ENCODE measurements at places on chromosomes 13 and 19.

DNA sequence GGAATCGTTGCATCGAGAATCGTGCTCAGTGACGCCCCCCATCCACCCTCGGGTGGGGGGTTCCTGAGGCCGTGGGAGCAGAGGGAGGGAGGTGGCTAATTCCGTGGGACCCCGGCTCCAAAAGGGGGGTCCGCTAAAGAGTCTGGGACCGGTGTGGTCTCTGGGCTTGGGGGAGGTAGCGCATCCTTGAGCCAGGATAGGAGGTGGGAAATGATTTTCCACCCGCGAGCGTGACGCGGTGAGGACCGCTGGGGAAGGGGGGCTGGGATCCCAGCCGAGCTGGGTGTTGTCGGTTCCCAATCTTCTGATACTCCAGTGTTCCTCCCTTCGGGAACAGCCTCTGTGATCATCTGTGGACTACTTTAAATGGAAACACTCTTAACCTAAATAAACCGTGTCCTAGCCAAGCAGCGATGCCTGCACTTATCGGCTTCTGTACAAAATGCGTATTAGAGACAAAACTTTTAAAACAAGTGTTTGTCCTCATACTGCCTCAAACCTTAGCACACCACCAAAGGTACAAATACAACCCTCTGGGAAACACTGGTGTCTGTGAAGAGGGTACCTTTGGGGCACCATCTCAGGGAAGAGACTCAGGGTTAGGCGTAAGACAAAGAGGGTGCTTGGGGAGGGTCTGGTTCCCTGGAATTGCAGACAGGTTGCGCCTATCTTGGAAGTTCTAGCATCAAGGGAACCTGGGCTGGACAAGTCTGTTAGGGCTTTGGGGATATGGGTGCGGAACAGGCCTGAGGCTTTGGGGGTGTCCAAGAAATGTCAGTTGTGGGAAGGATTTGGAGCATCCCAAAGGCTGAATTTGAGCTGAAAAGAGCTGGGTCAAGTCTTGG lies 16.0 kb downstream of the KCNC3 start:
- DNase-seq: no peak

DNA sequence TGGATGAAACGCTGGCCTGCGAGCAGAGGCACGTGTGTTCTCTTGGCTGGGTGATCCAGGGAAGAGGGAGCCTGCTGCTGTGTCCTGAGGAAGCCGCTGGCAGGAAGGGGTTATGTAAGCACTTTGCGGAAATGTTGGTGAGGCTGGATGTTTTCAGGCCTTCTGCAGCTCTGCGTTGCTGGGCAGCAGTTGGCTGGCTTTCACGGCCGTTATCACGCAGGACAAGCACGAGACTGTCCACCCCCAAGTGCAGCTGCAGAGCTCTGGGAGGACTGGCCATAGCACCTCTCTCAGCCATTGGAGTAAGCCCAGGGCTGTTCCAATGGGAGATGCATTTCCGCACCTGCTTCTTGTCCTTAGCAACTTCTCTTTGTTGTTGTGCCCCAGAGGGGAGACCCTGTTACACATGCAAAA lies 146.9 kb upstream of the SOX21 start:
- DNase-seq: no peak

GRCh38 chr13:98022210-98022609 lies 68.7 kb downstream of the IPO5 start:
- no peak for DNase-seq

- DNase-seq: no peak
Measured at GRCh38 chr19:4453232-4454179, 4.1 kb downstream of the UBXN6 start.

DNA sequence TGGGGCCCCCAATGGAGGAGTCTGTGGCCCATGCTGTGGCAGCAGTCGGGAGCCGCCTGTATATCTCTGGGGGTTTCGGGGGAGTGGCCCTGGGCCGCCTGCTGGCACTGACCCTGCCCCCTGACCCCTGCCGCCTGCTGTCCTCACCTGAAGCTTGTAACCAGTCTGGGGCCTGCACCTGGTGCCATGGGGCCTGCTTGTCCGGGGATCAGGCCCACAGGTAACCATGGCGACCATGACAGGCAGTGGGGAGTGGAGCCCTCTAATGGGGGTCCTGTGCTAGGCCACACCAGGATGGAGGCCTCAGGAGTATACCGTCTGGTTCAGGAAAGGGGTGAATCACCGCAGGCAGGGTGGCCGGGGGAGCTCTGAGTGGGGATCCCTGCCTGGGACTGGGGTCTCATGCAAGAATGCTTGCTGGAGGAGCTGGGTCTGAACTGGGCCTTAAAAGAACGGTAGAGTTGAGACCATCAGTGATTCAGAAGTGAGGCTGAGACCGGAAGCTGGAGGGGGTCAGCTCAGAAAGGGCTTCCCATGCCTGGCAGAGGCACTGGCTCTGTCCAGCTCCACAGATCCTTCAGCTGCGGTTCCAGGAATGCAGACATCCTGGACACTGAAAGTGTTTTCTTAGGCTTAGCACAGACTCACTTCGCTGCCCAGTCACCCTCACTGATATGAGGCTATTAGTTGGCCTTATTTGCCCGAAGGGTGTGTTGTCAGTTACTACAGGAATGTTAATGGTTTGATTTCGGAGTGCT lies 29.1 kb downstream of the CNFN start:
- DNase-seq: no peak

DNA sequence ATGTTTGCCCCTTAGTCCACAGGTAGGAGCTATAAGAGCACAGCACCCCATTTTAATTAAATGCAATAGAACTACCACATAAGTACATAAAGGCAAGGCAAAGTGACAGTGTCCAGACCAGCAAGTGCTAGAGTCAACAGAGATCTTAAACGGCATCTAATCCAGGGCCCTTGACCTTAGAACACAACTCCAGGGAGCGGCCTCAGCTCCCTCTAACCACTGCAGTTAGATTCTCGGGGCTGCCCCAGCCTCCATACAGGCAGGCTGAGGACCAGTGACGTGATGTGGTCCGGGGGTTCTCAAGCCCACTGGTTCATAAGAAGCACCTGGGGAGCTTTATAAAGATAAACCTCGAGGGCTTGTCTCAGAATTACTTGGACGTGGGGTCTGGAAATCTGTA lies 10.0 kb upstream of the ATP12A start:
- DNase-seq: no peak

- DNase-seq: no peak
Measured at GRCh38 chr19:35845215-35846037, 6.9 kb downstream of the NPHS1 start.

- DNase-seq: no peak
Measured at GRCh38 chr13:25783601-25784024, 268.2 kb downstream of the SHISA2 start.

GRCh38 chr19:4268816-4269430 lies 10.1 kb upstream of the SHD start:
- no peak for DNase-seq

GRCh38 chr13:110293649-110294048 lies 13.3 kb downstream of the COL4A1 start:
- no peak for DNase-seq

DNA sequence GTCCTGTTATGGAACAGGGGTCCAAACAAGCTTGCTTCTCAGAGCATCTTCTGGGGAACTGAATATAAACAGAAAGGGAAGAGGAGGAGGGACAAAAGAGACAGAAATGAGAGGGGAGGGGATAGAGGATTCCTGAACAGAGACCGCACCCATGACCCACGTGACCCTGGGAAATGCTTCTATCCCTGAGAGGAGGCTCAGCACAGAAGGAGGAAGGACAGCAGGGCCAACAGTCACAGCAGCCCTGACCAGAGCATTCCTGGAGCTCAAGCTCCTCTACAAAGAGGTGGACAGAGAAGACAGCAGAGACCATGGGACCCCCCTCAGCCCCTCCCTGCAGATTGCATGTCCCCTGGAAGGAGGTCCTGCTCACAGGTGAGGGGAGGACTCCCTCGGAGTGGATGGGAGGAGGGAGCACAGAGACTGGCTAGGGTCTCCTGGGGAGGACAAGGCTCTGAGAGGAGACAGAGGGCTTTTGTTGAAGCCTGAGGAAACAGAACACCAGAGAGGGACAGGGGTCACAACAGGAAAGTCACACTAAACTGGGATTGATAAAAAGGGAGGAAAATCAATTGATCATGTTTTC lies at the start of gene CEACAM6:
CEACAM6 (plus strand) TSS at position 203 of the 586 bp plus-strand sequence; CDS start at position 312, 109 bp downstream.
- no peak for DNase-seq

- DNase-seq: no peak
Measured at GRCh38 chr13:23919006-23919405, 21.7 kb upstream of the C1QTNF9B start.

DNA sequence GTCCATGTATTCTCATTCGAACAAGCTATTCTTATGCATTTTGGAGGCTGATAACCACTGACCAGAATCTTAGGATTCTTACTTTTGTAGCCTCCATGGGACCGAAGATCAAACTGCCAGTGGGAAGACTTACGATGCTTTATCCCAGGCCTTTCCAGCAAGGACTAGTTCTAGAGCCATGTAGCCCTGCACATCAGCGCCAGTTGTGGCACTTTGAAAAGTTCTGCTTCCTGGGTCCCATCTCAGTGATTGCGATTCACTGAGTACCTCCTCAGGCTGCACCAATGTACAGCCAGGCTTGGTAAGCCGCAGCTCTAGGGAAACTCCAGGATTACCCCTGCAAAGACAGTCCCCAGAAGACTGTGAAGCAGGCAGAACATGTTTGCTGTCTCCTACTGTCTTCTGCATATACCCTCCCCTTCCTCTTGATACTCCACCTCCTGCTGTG lies 18.9 kb upstream of the ENOX1 start:
- no peak for DNase-seq

DNA sequence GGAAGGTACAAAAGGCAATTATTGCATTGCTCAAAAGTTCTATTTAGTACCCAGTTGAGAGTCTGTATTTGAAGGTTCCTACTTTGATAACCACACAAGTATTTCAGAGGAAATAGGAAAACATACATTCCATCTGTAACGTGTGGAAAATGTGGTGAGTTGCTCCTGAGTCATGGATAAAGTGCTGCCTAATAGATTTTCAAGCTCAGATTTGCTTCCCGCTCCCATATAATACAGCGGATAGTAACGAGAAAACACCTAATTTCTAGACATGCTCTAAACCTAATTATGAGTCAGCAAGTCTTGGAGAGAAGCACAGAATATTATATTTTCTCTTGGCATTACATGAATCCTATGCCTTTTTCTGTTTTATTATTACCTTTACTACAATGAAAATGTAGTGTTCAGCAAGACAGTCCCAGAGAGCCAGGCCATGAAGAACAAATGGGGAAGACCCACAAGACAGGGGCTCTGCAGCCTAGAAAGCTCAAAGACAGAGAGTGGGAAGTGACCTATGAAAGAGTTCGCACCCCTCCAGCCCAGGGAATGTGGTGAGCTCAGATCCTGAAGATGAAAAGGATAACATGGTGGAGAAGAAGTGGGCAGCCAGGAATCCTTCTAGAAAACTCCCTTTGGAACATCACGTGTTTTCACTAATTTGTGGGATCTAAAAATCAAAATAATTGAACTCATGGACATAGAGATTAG lies 116.1 kb downstream of the STARD13 start:
- DNase-seq: no peak

DNA sequence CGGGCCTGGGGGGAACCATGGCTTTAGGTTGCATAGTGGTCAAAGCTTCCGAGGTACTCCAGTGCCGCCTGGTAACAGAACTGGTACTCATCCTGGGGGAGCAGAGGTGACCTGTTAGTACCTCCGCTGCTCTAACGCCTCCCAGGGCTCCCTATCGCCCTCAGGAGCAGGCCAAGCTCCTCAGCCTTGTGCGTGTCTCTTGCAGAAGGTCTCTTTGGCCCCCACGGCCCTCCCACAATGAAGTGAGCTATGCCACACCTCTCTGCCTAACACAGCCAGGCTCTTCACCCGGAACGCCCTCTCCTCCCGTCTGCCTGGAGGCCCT lies 133.9 kb downstream of the PTPRS start:
- DNase-seq: no peak

GRCh38 chr19:10009714-10010224 lies 535 bp downstream of the COL5A3 start:
- DNase-seq: no peak
